ENCODE measurements at places on chromosomes 13 and 19.

- DNase-seq = no peak
These were observed 8.1 kb downstream of the PEG3 start for GRCh38 chr19:56832352-56832928.

DNA sequence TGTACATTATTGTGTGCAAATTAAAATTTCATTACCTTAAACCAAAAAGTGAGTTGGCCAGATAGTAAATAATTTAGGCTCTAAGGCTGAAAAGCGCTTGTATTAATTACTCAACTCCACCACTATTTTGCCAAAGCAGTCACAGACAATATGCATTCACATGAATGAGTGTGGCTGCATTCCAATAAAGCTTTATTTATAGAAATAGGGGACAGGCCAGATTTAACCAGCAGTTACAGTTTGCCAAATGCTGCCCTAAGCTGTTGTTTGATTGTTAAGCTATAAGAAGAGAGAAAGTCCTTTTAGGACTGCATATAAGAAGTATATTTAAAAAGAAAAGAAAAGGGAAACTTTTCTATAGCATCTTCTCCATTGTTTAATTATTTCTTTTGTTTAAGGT, 342.6 kb downstream of the ITGBL1 start:
- no peak for DNase-seq

- no peak for DNase-seq
These were observed 2.8 kb downstream of the MYADM start for GRCh38 chr19:53870485-53870844.

- no peak for DNase-seq
These were observed 16.1 kb upstream of the SPART start for GRCh38 chr13:36362251-36362650.

GRCh38 chr19:11332822-11333221, 6.6 kb downstream of the RAB3D start:
- no peak for DNase-seq

DNA sequence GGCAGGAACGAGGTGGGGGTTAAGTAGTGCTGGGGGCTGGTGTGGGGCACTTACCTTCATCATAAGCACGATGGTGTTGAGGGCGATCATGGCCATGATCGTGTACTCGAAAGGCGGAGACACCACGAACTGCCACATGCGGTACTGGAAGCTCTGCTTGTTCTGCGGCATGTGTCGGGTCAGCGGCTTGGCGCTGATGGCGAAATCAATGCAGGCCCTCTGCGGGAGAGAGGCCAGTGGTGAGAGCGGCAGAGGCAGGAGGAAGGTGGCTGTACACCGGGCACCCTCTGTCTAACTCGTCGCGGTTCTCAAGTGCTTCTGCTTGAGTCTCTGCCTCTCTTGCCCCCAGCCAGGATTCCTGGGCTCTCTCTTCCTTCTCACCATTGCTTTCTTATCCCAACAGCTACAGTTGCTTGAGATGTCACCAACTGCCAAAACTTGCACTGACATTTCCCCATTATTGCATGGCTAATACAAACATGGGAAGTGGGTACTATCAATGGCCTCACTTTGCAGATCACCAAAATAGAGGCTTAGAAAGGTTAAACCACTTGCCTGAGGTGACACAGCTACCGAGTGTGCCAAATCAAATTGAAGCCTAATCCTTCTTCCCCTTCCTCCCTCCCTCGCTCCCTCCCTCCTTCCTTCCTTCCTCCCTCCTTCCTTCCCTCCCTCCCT, 105.0 kb downstream of the IER2 start:
- no peak for DNase-seq

- DNase-seq = no peak
These were observed 4.8 kb downstream of the FCHO1 start for GRCh38 chr19:17755977-17756670.

DNA sequence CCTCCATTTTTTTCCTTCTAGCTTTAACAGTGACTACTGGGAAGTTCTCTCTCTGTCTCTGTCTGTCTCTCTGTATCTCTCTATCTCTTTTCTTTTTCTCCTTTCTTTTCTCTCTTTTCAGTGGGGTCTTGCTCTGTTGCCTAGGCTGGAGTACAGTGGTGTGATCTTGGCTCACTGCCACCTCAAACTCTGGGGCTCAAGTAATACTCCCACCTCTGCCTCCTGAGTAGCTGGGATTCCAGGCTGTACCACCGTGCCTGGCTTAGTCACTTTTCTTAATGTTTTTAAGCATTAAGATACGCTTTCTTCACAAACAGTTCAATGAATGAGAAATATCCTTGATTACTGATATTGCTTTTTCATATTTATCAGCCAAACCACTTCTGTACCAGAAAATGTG, 13.1 kb downstream of the PCCA start:
- no peak for DNase-seq

All from activated CD8-positive, alpha-beta memory T cell treated with anti-CD3 and anti-CD28 coated beads for 4 hours (primary cell).